IPS DF 6.9 (cell line): ENCODE measurements at places on chromosomes 7 and 10.

DNA sequence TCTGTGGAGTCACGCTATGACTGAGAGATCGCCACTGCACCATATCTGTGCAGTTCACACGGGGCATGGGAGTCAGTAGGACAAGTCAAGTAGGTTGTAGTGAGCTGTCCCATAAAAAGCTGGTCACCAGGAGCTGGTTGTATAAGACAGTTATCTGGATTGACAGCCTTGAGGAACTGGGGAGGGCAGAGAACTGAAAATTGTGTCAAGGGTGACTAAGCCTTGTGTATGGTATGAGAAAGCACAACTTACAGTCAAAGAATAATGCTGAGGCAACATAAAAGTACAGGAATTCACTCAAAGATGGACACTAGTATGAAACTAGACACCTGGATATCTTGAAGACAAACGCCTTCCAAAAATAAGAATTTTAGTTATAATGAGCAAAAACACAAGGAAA, 564.9 kb downstream of the POM121L12 start:
- H3K4me3 ChIP-seq: no peak overlapping the region
- no peaks in the 10 kb centered on the region for H3K36me3 ChIP-seq
- no peaks in the 10 kb centered on the region; the same call in 1 of the 2 replicates for H3K4me1 ChIP-seq
- H3K27ac ChIP-seq: no peak overlapping the region

- no peak for DNase-seq
- H3K36me3 ChIP-seq: no peaks in the 10 kb centered on the region
- H3K4me1 ChIP-seq: peaks cover 2% of the 10 kb centered on the region; the same call in 1 of the 2 replicates
- H3K4me3 ChIP-seq: no peak overlapping the region
Measured at GRCh38 chr7:1611708-1612241, 41.9 kb upstream of the PSMG3 start.

GRCh38 chr7:80379034-80379982, 132.6 kb downstream of the GNAT3 start:
- H3K36me3 ChIP-seq: no peaks in the 10 kb centered on the region
- H3K4me1 ChIP-seq: no peaks in the 10 kb centered on the region
- H3K4me3 ChIP-seq: no peak overlapping the region
- no peaks in the 10 kb centered on the region for H3K27me3 ChIP-seq
- H3K27ac ChIP-seq: no peak overlapping the region
- no peak for DNase-seq

DNA sequence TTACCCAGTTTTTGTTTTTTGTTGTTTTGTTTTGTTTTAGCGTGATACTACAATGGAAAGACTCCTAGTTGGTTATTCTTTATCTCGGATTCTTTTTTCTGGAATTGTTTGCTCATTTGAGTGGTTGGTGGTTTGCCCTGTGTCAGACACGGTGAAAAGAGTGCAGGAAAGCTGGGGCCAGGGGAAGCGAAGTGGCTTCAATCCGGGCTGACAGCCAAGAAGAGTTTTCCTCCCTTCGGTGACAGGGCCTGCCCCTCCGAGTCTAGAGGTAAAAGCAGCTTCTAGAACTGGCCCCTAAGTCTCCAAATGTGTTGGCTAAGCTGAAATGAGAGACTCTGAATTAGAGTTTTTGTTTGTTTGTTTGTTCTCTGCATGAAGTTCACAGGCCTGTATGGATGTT, 5.7 kb upstream of the AP5Z1 start:
- H3K27me3 ChIP-seq: no peaks in the 10 kb centered on the region
- no peak for DNase-seq
- no peak overlapping the region for H3K4me3 ChIP-seq
- H3K4me1 ChIP-seq: peaks cover 2% of the 10 kb centered on the region; the same call in 1 of the 2 replicates

DNA sequence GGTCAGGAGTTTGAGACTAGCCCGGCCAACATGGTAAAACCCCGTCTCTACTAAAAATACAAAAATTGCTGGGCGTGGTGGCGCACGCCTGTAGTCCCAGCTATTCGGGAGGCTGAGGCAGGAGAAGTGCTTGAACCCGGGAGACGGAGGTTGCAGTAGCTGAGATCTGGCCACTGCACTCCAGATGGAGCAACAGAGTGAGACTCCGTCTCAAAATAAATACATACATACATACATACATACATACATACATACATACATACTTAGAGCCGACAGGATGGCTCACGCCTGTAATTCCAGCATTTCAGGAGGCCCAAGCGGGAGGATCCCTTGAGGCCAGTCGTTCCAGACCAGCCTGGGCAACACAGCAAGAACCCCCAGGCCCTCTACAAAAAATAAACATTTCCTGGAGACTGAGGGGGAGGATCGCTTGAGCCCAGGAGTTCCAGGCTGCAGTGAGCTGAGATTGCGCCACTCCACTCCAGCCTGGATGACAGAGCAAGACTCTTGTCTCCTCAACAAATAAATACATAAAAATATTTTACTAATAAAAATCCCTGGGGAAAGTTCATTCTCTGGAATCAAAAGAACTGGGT, 90.9 kb upstream of the TNRC18 start:
- H3K27me3 ChIP-seq: no peaks in the 10 kb centered on the region
- no peak for DNase-seq
- no peaks in the 10 kb centered on the region for H3K36me3 ChIP-seq
- H3K27ac ChIP-seq: no peak overlapping the region
- no peak overlapping the region; the same call in 1 of the 2 replicates for H3K4me3 ChIP-seq
- no peaks in the 10 kb centered on the region for H3K4me1 ChIP-seq

DNA sequence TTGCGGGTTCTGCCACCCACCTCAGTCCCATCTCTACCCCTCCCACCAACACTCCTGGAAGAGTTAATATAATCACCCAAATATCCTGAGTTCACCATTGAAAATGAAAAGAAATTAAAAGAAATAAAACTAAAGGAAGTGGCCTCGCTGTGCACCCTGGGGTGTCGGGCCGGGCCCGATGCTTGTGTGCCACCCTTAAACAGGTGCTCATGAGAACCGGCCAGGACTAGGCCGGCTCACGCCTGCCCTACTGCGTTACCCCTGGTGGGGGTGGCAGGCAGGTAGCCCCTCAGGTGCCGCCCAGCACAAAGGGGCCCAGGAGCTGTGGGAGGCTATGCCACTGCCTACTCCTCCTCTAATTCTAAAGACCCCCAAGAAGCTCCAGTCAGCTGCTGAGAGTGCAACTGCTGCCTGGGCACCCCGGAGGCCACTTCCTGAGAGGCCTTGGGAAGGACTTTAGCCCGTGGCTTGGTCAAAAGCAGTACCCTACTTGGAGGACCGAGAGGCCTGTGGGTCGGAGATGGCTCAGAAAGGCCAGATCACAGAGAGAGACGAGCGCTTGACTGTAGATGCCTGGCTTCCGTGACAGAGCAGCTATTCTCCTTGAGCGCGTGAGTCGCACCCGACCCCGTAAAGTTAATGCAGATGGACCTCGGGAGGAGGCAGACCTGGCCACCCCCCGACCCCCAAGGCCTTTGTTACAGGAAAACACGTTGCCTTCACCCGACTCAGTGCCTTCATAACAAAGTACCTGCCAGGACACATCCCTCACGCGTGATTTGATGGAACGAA, 51.0 kb upstream of the PPP2R2D start:
- no peaks in the 10 kb centered on the region for H3K27me3 ChIP-seq
- H3K27ac ChIP-seq: no peak overlapping the region
- no peaks in the 10 kb centered on the region for H3K36me3 ChIP-seq
- H3K4me1 ChIP-seq: no peaks in the 10 kb centered on the region
- no peak for DNase-seq

GRCh38 chr10:12954866-12955265, 46.6 kb downstream of the CCDC3 start:
- H3K4me1 ChIP-seq: 0 out of 2 replicates have a peak, but pooled peaks cover under 1% of the 10 kb centered on the region
- no peak overlapping the region for H3K4me3 ChIP-seq
- H3K27me3 ChIP-seq: no peaks in the 10 kb centered on the region
- no peaks in the 10 kb centered on the region for H3K36me3 ChIP-seq
- no peak for DNase-seq

GRCh38 chr7:148738737-148739535, 40.2 kb downstream of the CUL1 start:
- H3K4me3 ChIP-seq: no peak overlapping the region
- H3K27ac ChIP-seq: no peak overlapping the region
- H3K4me1 ChIP-seq: no peaks in the 10 kb centered on the region
- H3K36me3 ChIP-seq: peaks cover 5% of the 10 kb centered on the region

DNA sequence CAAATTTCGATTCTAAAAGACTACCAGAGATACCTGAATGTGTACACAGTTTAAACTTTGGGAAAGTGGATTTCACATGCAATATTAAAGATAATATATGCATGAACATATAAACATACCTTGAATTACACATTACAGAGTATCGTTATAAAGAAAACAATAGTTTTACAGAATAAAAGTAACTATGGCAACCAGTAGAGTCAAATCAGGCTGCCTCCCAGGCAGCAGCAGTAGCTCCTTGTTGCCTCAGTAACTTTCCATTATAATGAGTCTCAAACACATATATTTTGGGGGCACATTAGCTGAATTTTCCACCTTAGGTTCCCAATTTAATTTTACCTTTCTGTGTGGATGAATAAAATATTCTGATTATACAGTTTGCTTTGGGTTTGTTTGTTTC, 164.4 kb upstream of the FEZF1 start:
- H3K27ac ChIP-seq: no peak overlapping the region
- H3K4me1 ChIP-seq: no peaks in the 10 kb centered on the region; the same call in 1 of the 2 replicates
- H3K36me3 ChIP-seq: no peaks in the 10 kb centered on the region
- no peak for DNase-seq

- H3K27ac ChIP-seq: no peak overlapping the region
- H3K27me3 ChIP-seq: no peaks in the 10 kb centered on the region
- H3K36me3 ChIP-seq: 0 out of 2 replicates have a peak, but pooled peaks cover 2% of the 10 kb centered on the region
- DNase-seq: no peak
- peaks cover 2% of the 10 kb centered on the region; the same call in 1 of the 2 replicates for H3K4me1 ChIP-seq
Measured at GRCh38 chr10:77357611-77358310, 279.8 kb downstream of the KCNMA1 start.

- no peak for DNase-seq
- H3K27me3 ChIP-seq: no peaks in the 10 kb centered on the region
- no peaks in the 10 kb centered on the region for H3K36me3 ChIP-seq
- H3K4me1 ChIP-seq: no peaks in the 10 kb centered on the region
Measured at GRCh38 chr7:79334841-79335240, 118.6 kb downstream of the MAGI2 start.

GRCh38 chr7:40966693-40967092, 736.2 kb downstream of the INHBA start:
- no peak overlapping the region for H3K27ac ChIP-seq
- DNase-seq: no peak
- H3K4me3 ChIP-seq: no peak overlapping the region
- H3K27me3 ChIP-seq: no peaks in the 10 kb centered on the region
- no peaks in the 10 kb centered on the region for H3K36me3 ChIP-seq

- H3K36me3 ChIP-seq: no peaks in the 10 kb centered on the region
- no peaks in the 10 kb centered on the region for H3K27me3 ChIP-seq
- H3K27ac ChIP-seq: no peak overlapping the region
- H3K4me3 ChIP-seq: no peak overlapping the region
Measured at GRCh38 chr7:16961641-16962040, 79.9 kb upstream of the AGR3 start.

DNA sequence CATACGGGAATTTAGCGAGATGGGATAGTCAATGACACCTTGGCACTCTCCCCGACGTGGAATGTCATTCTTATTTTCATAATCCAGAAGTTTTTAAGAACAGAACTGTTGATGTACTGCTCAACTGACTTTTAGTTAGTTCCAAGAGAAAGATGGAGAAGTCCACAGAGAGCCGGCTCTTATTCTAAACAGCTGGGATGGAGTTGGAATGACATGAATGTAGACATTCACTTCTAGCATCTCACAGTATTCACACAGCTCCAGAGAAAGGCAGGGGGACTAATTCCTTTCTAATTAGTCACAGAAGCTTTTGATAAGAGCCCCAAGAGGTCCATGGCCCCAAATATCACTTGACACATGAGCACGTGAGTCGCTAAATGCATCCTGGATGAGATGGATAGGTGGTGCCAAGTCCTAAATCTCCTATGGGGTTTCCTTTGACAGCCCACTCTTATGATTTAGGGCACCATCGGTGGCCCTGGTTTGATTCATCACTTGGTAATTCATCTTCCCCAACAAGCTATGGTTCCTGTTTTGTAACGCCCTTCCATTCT, 420.3 kb upstream of the AUTS2 start:
- no peak overlapping the region for H3K4me3 ChIP-seq
- DNase-seq: no peak
- no peak overlapping the region for H3K27ac ChIP-seq
- H3K27me3 ChIP-seq: no peaks in the 10 kb centered on the region
- H3K4me1 ChIP-seq: no peaks in the 10 kb centered on the region
- H3K36me3 ChIP-seq: no peaks in the 10 kb centered on the region

GRCh38 chr10:100972904-100973535, 3.7 kb downstream of the SEMA4G start:
- H3K27me3 ChIP-seq: no peaks in the 10 kb centered on the region
- no peaks in the 10 kb centered on the region for H3K36me3 ChIP-seq
- no peak overlapping the region for H3K27ac ChIP-seq
- no peak for DNase-seq

DNA sequence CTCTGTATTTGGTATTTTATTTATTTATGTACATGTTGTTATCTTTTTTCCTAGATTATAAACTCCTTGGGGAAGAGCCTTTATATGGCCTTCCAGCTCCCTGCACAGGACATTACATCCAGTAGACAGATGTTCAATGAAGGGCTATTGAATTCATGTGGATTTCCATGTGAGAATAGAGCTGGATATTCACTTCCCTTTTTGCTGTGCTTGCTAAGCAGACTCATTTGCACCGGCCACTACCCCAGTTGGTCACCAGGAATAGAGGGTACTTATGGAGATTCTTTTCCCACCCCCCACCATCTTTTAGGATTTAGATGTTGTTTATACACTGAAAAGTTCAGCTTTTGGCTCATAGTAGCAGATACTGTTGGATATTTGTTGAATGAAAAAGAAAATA, 374.1 kb downstream of the NRG3 start:
- no peaks in the 10 kb centered on the region for H3K27me3 ChIP-seq

- H3K27ac ChIP-seq: no peak overlapping the region
- no peaks in the 10 kb centered on the region for H3K27me3 ChIP-seq
- peaks cover 4% of the 10 kb centered on the region; the same call in 1 of the 2 replicates for H3K4me1 ChIP-seq
- no peak overlapping the region for H3K4me3 ChIP-seq
- no peaks in the 10 kb centered on the region for H3K36me3 ChIP-seq
Measured at GRCh38 chr10:123513870-123514269, 152.3 kb upstream of the GPR26 start.

DNA sequence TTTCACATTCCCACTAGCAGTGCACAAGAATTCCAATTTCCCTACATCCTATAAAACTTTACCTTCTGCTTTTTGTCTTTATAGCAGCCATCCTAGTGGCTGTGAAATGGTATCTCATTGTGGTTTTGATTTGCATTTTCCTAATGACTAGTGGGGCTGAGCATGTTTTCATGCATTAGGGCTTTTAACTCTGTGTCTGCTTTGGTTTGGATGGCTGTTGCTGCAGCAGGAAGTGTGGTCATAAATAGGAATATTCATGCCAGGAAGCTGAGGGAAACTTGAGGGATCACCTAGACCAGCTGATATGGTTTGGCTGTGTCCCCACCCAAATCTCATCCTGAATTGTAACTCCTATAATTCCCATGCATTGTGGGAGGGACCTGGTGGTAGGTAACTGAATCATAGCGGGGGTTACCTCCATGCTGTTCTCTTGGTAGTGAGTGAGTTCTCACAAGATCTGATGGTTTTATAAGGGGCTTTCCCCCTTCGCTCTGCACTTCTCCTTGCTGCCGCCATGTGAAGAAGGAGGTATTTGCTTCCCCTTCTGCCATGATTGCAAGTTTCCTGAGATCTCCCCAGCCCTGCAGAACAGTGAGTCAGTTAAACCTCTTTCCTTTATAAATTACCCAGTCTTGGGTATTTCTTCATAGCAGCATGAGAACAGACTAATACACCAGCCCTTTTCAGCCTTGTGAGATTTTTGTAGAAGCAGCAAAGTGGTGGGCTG, 181.8 kb upstream of the PITRM1 start:
- no peak overlapping the region for H3K27ac ChIP-seq
- no peaks in the 10 kb centered on the region for H3K27me3 ChIP-seq
- no peak overlapping the region for H3K4me3 ChIP-seq
- no peaks in the 10 kb centered on the region for H3K4me1 ChIP-seq

- no peaks in the 10 kb centered on the region; the same call in 1 of the 2 replicates for H3K36me3 ChIP-seq
- no peaks in the 10 kb centered on the region for H3K27me3 ChIP-seq
- no peak overlapping the region for H3K27ac ChIP-seq
Measured at GRCh38 chr10:132420469-132420980, 23.5 kb downstream of the PWWP2B start.
